Activated CD8-positive, alpha-beta memory T cell treated with anti-CD3 and anti-CD28 coated beads for 48 hours (primary cell): ENCODE measurements at places on chromosomes 1 and 21.

- no peak for DNase-seq
These were observed 40.8 kb downstream of the KIAA1614 start for GRCh38 chr1:180953291-180954004.

DNA sequence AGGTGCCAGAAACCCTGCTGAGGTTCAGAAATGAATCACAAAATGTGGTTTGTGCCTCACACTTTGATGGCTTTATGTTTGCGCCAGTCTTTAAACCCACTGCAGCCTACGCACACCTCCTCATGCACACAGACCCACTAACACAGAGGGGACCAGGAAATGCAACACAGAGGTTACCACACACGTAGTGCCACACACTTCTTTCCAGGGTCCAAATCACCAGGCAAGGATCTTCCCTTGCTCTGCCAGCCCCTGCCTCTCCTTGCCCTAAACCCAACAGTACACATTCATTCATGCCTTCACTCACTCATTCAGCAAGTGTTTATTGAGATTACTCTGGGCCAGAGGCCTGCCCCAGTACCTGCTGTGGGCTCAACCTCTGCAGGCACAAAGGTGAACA, 17.5 kb downstream of the MAB21L3 start:
- DNase-seq, result no peak

DNA sequence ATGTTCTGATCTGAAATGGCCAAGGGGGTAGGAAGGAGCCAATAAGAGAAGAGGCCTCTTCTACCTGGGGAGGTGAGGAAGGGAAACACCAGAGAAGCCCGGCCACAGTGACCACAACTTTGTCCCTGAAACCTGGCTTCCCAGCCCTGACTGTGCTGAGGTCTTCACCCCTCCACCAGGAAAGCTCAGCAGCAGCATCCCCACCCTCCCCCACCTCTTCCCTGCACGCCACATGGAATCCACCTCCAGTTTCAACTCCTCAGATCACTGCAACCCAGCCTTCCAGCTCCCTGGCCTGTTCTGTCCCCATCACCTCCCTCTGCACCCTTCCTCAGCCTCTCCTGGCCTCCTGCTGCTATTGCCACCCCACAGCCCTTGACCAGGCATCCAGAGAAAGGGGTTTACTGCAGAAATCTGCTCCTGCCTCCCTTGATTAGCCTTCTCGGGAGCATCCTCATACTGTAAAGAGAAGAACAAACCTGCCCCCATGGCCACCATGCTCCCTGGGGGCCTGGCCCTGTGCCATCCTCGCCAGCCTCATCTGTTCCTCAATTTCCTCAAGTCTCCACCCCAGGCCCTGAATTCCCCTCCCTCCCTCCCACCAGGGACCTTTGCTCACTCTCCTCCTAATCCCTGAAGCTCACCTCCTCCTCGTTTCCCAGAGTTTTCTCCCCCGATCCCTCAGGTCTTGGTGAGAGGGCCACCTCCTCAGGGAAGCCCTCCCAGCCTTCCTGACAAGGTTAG, 450.9 kb downstream of the MATN1 start:
- no peak for DNase-seq

DNA sequence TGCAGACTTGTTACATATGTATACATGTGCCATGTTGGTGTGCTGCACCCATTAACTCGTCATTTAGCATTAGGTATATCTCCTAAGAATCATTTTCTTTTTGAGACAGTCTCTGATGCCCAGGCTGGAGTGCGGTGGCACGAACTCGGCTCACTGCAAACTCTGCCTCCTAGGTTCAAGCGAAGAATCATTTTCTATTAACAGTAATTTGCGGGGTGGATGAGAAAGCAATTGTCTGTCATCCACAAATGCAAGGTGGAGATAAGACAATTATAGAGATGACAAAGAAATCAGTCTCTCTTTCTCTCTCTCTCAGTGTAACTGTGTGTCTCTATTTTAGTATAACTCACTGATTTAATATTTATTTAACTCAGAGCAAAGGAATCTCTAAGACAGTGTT, 131.0 kb upstream of the KIAA1614 start:
- DNase-seq, result no peak

- no peak for DNase-seq
These were observed 462.7 kb upstream of the DEPDC1 start for GRCh38 chr1:68959461-68960030.

DNA sequence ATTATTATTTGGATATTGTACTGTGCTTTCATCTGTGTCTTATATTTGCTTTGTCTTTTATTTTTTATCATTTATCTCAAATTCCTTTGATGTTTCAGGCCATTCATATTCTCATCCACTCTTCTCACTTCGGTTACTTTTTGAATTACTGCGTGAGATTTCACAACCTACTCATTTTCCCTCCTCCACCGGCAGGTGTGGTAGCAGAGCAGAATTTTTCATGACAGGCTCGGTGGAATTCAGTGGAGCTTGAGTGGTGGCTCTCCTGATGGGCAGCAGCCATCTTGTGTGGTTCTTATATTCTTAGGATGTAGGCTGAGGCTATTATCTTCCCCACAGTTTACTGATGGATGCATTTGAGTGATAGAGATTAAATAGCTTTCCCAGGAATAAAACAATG, 92.3 kb upstream of the IVNS1ABP start:
- DNase-seq, result no peak

DNA sequence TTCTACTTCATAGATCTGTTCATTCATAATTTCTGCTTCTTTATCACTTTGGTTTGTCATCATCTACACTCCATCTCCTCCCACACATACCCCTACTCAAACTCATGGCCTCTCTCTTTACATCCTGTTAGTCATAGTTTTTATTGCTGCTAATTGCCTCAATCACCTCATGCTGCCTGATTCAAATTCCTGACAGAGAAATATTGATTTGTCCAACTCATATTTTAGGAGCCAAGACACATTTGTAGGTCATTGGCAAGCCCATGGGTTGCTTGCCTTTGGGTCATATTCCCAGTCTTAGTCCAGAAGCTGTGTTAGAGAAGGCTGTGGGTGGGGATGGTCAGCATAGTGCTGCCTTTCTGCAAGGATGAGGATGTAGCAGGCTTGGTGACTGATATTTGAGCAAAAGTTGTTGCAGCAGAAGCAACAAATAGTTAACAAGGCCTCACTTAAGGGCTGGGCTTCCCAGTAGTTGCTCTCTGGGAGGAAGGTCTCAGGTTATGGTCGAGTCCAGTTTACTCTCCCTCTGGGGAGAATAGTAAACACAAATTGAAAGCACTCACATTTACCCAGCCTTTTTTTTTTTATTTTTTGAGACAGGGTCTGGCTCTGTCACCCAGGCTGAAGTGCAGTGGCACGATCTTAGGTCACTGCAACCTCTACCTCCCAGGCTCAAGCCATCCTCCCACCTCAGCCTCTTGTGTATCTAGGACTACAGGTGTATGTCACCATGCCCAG, 22.4 kb upstream of the EPS15 start:
- no peak for DNase-seq

DNA sequence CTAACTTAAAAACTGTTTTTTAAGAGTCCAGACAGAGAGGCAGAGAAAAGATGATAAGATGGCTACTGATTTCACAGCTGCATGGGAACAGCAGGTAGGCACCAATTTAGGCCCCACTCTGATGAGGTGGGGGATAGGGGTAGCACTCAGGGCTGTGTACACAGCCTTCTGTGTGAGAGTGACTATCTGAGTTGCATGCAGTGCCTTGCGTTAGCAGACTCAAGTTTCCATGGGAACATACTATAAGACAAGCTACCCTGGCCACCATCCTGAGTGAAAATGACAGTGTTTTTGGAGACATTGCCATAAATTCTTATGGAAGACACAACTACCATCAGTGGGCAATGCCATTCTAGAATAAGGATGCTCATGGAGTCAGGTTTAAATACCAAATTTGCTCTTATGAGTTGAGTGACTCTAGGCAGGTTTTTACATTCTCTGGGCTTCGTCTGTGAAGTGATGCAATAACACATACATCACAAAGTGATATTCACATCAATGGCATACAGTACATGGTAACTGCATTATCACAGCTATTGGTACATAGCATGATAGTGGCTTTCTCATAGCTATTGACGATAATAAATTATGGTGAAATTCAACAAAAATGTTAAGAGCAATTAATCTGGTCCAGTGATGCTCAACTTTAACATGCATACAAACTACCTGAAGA, 30.5 kb downstream of the SLC9C2 start:
- DNase-seq, result no peak

DNA sequence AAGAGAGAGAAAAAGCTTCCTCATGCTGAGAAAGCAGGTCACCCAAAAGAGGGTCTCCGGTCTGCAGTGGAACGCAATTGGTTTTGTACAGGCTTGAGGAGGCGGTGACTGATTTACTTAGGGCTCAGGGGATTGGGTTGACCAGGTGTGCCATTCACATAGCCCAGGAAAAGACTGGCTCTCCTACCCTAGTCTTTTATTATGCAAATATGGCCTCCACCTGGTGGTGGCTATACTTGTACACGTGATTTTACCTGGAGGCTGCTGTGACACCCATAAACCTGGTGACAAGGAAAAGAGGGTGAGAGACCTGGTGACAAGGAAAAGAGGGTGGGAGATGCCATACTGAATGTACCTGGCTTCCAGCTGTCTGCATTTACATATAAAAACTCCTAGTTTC, 49.9 kb downstream of the DNTTIP2 start:
- DNase-seq, result no peak

GRCh38 chr1:17696417-17697301, 58.5 kb upstream of the ACTL8 start:
- DNase-seq, result no peak

GRCh38 chr1:117127795-117128194, 6.2 kb upstream of the TRIM45 start:
- no peak for DNase-seq

DNA sequence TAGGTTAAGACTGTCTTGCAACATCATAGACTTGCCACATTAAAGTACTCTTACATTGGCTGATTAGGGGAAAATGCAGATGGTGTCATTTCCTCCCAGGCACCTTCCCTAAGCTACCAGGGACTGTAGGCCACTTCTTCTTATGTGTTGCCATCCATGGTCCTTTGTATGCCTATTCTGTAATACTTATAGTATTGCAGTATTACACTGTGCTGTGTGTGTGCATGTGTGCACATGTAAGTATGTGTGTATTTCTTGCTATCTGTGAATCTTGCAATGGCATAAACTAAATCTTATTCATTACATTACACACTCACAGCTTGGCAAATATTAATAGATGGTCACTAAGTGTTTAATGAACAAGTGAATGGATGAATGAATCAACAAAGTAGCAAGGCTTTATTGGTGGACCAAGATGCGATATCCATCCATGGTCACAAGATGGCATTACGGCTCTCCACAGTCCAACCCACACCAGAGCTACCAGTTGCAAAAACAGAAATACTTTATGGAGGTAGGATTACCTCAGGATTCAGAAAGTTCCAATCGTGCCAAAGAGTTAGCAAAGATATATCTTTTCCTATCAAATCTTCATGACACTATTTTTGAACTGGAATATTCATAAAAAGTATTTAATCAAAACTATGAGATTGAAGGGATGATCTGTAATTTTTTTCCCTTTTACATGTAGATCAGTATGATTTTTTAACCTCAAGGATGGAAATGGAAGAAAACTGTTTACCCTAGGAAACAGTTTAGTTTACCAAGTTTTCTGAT, 160.2 kb downstream of the DENND1B start:
- DNase-seq, result no peak

- DNase-seq, result no peak
These were observed 132.7 kb downstream of the PLPPR4 start for GRCh38 chr1:99397029-99397428.

GRCh38 chr1:92273039-92273438, 25.7 kb downstream of the GLMN start:
- DNase-seq, result no peak

DNA sequence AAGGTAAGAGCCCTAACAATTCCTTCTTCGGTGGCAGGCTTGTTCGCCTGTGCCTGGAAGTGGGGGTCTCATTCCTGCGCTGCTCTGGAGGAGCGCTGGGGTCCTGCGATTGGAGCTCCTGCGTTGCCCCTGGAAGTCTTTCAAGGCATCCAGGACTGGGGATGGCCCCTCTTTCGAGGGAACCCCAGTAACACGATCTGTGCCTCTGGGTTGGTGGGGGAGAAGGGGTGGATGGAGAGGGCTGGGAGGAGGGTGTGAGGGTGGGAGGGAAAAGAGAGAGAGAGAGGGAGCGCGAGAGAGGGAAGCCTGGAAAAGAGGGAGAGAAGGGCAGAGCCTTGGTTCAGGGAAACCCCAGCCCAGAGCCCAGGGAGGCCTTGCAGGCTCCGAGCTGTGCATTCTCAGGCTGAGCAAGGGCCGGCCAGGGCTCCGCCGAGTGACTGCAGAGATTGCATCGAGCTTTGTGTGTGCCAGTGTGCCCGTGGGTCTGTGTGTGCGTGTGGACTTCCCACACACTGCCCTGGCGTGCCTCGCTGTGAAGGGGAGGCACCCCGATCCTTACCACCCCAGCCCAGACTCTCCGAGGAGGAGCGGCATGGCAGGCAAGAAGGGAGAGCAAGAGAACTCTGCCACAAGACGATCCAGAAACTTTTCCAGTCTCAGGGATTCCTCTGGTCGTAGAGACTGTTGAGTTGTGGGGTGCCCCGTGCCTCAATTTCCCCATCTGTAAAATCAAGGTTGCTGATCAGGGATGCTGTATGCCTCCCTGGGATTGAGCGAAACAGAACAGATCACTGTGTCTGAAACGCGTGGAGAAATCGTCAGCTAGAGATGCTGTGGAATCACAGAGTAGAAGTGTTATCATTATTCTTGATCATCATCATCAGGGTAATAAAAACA, 619 bp downstream of the BCL9 start:
- no peak for DNase-seq

GRCh38 chr1:44390277-44390676, 14.8 kb upstream of the RNF220 start:
- DNase-seq, result no peak

- no peak for DNase-seq
These were observed 34.9 kb downstream of the WLS start for GRCh38 chr1:68197461-68197860.

GRCh38 chr1:205481629-205482151, 22.8 kb upstream of the CDK18 start:
- DNase-seq, result no peak

- DNase-seq, result no peak
These were observed 307.7 kb downstream of the SIPA1L2 start for GRCh38 chr1:232322162-232322734.

DNA sequence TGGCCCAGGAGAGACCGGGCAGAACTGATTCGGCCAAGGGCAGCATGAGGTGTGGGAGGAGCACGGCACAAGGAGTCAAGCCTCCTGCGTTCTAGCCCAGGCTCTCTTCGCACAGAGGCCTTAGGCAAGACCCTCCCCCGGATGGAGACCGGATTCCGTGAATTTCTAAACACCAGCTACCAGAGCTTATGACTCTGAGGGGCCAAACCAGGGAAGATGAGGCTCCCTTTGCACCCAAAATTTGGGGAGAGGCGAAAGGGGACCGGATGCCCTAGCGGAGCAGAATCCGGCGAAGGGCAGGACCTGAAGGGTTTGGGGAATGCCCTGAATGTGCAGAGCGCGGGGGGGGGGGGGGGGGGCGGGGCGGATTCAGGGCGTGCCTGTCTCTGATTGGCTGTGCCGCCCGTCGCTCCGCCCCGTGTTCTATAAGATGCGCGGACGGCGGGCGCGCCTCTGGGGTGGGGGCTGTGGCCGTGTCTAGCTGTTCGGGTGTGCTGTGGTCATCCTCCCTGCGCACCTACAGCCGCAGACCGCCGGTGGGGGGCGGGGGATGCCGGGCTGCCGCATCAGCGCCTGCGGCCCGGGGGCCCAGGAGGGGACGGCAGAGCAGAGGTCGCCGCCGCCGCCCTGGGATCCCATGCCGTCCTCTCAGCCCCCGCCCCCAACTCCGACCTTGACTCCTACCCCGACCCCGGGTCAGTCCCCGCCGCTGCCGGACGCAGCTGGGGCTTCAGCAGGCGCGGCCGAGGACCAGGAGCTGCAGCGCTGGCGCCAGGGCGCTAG, at the start of gene TRNP1:
TSS of gene TRNP1 (plus strand) at position 456 of the 783 bp plus-strand sequence. CDS start at position 551, 95 bp downstream.
- peak; percentile 40 for DNase-seq
